Left ventricle myocardium superior (tissue), 1 donor: ENCODE measurements at places on chromosomes 4 and X. TPM values are rescaled to one million over a fixed set of nuclear protein-coding genes. Genes with fewer than 3 reads are reported as not detected.

- no peak for DNase-seq
Measured at GRCh38 chr4:109395694-109396093, 37.9 kb upstream of the SEC24B start.

- DNase-seq = no peak
Measured at GRCh38 chr4:56130606-56131155, 181.9 kb downstream of the CEP135 start.

DNA sequence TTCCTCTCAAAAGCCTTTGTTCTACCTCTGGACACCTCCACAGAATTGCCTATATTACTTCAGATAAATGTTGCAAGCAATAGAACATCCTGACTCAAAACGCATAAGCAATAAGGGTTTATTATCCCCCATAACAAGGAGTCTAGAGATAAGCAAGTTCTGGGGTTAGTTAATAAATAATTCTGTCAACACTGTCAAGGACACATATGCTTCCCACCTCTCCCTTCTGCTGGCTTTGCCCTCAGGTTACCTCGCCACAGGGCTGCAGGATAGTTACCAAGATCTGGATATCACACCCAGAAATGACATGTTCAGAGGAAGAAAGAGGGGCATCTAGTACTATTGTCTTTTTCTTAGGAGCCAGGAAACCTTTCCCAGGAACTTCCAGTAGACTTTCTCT lies 14.0 kb upstream of the DUSP21 start:
- no peak for DNase-seq

DNA sequence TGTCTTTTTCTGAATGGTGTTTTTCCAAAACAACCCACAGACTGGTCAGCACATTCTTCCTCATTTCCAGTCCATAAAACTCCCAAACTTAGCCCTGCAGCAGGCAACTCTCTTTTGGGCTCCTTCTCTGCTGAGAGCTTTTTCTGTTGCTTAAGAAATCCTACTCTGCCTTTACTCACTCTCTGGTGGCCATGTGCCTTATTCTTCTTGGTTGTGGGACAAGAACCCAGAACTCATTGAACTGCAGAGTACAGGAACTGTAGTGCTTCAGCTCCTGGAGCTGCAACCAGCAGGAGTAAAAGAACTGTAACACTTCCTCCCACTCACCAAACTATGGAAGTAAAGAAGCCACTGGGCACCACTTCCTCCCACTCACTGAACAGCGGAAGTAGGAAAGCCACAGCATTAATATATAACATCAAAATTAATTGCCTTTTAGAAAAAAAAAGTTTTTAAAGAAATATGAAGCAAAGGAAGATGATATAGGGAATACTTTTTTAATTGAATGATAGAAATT lies 864.1 kb upstream of the PCDH10 start:
- DNase-seq = no peak

- peak; percentile 68 for DNase-seq
Measured at GRCh38 chr4:85475631-85476233, 782 bp downstream of the ARHGAP24 start.

DNA sequence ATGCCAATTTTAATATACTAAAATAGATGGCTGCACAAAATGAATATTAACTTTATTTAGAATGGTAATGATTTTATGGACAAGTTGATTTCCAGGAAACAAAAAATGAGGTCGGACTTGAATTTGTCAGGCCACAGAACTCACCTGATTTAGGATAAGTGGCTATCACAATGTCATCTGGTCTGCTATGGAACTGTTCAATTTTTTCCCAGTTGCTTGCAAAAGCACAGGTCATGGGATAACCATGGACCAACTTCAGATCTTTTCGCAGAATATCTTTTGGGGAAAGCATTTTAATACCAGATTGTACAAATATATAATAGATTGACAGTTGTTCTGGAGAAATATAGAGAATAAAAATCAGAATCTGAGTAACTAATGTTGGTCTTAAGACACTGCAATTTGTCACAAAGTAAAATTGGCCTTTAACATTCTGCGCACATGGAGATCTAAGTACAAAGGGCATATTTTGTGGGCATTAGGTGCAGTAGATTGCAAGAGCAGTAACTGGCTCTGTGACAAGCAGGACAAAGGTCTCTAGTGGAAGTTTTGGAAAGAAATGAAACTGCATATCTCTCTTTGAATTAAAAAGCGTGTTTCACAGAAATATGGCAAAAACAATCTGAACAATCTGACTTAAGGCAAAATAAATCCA lies 5.4 kb downstream of the SULT1B1 start:
- no peak for DNase-seq

DNA sequence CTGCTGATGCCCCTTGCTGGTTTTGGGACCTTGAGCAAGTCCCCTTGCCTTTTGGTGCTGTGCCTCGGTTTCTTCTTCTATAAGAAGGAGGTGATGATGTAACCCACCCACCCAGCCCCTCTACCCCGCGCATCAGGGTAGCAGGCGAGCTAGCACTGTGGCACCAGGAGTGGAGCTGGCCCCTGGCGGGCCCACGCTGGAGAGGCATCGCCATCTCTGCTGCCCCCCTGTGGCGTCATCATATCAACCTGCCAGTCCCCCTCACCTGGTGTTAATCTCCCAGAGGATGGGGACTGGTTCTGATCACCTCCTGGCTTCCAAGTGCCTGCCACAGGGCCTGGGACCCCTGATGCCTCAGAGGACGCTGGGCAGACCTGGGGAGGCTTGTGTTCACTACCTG lies 6.3 kb upstream of the SORCS2 start:
- no peak for DNase-seq

DNA sequence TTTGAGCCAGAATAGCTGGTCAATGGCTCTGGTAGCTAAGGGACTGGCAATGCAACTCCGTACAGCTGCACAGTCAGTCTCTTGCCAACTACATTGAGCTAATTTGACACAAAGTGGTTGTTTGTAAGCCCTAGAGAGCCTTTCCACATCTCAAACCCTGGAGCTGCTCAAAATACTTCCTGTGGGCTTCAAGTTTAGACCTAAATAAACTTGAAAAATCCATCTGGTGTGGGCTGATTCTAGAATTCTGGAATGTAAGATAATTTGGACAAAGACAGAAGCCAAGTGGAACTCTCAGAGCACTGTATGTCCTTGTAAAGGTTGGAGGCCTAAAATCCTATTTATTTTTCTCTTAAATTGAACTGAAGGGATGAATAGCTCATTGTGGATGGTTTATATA lies 380.8 kb downstream of the SPRY1 start:
- DNase-seq = peak; percentile 32

Gene NAP1L3
- 0.50 TPM for total RNA-seq

Gene KIT
- total RNA-seq = 1.4 TPM

Gene IQCM
- not detected for total RNA-seq

Gene MTCP1
- total RNA-seq = 51.6 TPM
